ENCODE measurements at places on chromosomes 4 and X.

GRCh38 chr4:185183622-185184281, 20.0 kb downstream of the CFAP97 start:
- peak; percentile 68 for DNase-seq

DNA sequence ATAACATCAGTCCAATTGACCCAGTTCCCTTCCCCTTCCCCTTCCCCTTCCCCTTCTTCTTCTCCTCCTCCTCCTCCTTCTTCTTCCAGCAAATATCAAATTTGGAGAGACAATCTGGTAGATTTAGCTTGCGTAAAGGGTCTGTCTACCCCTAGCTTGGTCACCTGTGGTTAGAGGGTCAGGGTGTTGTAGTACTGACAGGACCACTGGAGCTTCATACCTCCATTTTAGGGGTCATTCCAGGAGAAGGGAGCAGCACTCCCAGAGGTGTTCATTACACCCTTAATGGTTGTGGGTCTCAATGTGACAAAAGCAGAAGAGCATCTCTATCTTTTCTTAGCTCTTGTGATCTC, 3.7 kb upstream of the FGB start:
- no peak for DNase-seq

- DNase-seq = no peak
These were observed 39.3 kb downstream of the SLAIN2 start for GRCh38 chr4:48380583-48381167.

DNA sequence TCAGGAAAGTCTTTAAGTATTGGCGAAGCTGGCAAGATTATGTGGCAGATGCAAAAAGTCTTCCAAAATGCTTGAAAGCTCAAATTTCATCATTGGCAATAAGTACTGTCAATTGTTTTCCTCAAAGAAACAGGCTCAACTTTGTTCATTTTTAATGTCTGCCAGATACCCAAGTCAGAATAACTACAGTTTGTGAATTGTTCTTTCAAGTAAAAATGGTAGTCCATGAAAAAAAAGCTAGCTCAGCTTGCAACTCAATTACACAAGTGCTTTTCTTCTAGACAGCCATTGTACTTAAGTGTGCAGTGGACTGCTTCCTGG, 70.5 kb downstream of the AFF1 start:
- DNase-seq = no peak

DNA sequence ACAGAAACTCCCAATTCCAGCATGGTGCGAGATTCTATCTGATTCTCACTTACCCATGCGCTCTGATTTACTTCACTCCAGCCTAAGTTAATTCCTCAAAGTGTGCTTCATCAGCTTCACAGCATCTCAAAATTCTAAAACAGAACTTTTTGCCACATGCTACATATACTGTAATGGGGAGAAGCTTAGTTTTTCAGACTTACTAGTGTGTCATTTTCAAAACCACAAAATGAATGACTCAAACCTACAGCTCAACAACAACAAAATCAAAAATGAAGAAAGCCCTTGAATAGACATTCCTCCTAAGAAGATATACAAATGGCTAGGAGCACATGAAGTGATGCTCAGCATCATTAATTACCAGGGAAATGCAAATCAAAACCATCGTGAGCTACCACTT, 14.9 kb downstream of the IRF2 start:
- no peak for DNase-seq

DNA sequence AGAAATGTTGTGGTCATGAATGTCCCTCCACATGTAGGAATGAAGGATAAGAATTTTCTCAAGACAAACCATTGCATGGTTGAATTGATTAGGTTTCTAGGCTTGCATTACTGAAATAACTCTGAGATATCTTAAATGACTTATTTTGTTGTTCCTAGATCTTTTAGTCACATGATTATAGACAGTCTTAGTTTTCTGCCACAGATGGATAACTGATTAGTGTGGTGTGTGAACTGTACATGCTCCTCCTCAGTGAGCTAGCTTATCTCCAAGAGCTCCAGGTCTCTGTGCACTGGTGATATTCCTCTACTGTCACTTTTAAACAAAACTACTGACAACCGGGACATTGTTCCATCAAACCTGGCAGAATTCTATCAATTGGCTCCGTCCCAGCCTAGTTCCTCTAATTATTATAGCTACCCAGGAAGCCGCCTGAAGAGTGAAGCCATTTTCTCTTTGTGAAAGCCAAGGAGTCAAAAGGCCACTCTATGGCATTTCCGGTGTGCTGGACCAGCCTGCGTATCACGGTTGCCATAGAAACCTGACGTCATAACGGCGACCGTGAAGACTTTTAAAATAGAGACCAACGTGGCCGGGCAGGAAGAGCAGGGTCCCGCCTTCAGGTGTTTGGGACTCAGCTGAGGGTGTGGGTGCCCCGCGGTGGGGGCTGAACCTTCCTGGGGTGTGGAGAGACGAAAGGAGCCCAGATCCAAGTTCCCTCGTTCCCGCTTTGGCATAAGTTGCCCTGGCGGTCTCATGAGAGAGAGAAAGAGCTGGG, 28.1 kb downstream of the BEX3 start:
- DNase-seq = peak; percentile 70

- DNase-seq = no peak
These were observed 38.8 kb downstream of the SEC31A start for GRCh38 chr4:82851885-82852750.

DNA sequence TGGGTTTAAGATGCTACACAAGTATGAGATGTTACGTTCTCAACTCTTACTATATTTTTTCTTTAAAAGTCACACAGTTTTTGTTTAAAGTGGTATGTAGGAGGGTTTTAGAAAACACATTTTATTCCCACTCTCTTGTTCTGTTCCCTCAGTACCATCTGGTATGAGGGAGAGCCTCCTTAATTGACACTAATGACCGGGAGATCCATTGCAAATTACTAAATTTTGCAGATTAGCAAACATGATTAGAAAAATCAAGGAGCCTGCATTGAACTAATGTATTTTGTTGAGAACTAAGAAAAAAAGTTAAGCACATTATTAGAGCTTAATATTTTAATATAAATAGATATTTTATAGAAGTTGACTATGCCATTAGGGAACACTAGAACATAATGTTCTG, 87.3 kb upstream of the UNC5C start:
- DNase-seq = no peak

DNA sequence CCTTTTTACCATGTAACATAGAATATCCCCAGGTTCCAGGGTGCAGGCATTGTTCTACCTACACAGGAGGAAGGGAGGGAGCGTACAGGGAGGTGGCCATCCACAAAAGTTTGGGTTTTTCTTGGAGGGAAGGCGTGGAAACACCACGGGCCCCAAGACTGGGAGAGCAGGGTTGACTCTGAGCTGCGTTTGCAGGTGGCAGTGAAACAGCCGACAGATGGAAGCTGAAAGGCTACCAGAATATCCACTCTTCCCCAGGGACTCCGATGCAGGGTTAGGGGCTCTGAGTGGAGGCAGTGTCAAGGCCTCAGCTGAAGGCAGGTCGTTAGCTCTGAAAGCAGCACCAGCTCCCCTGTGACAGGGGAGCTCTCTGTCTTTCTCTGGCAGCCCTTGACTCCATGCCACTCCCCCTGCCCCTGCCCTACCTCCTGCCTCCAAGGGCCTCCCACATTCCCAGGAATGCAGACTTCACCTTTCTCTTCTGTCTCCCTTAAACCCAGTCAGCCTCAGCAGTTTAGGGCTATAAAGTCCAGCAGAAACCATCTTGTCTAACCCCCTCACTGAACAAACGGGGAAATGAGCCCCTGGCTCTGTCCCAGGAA, 14.0 kb upstream of the GLOD5 start:
- no peak for DNase-seq

DNA sequence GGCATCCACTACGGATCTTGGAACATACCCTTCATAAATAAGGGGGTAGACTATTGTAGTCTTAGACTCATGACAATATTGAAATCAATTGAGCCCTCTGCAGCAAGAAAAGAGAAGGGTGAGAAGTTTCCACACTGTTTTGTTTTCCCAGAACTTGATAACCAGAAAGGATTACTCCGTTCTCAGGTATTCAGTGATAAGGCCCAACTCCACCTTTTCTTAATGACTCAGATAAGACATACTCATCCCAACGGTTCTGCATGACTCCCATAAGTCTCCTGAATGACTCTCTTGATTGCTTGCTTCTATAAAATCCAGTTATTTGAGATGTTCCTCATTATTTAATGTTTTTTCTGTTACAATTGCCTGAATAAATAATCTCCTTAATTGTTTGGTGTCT, 111.7 kb downstream of the PABPC4L start:
- DNase-seq = no peak

Measured in stimulated activated CD4-positive, alpha-beta T cell treated with anti-CD3 and anti-CD28 coated beads, Interleukin-1b, Interleukin-23, amount 100 ng/mL, for 48 hours (primary cell).